ENCODE measurements at places on chromosomes 7 and 10. TPM values are rescaled to one million over a fixed set of nuclear protein-coding genes. Genes with fewer than 3 reads are reported as not detected.
A peak's percentile ranks its signal among the peaks of the same experiment; 100 is the strongest.

The TMEM236 gene
- 0.69 TPM for total RNA-seq

GRCh38 chr10:91626936-91627335 is 5.9 kb downstream of the PPP1R3C start:
- DNase-seq = no peak

DNA sequence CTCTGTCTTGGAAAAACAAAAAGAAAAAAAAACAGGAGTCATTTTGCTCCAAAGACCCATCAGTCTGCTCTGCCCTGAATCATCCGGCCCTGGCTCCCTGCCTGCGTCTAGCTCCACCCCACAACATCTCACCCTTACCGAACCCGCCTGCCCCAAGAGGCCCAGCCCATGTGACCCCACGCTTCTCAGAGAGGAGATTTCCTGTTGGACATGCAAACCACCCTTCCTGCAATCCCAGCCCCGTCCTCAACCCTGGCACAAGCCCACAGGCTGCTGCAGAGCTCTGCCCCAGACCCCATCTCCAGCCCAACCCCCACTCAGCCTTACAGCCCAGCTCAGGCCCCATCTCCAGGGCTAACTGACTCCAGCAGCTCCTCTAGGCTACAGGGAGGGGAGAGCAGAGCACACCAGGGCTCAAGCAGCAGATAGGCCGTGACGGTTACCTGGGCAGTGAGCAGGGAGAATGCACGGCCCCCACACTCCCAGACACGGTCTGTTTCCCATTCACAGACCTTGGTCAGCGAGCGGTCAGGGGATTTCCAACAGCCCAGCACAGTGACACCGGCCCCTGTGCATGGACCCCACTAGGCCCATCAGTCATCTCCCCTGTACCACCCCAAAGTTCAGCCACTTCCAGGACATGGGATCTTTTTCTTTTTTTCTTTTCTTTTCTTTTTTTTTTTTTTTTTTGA is 69.9 kb upstream of the GTF2I start:
- DNase-seq = peak; percentile 40

DNA sequence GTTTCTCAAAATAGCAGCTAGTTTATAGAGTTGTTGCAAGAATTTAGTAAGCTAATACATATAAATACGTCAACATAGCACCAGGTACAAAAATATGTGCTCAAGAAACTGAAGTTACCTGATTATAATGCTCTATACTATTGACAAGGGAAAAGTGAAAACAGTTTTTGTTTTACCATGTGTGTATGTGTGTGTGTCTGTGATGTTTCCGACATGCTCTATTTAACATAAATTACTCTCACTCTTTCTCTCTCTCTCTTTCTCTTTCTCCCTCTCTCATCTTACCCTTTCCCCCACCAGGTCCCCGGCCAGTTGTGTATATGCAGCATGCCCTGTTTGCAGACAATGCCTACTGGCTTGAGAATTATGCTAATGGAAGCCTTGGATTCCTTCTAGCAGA is 4.3 kb downstream of the LIPN start:
- no peak for DNase-seq
